ENCODE measurements at places on chromosomes 1 and 21.

GRCh38 chr1:47940779-47941178, 56.4 kb downstream of the TRABD2B start:
- peak; percentile 83 for DNase-seq

- no peak for DNase-seq
Measured at GRCh38 chr1:113255038-113255719, 135.1 kb upstream of the MAGI3 start.

GRCh38 chr1:22958556-22958955, 14.1 kb downstream of the LACTBL1 start:
- DNase-seq, result no peak

DNA sequence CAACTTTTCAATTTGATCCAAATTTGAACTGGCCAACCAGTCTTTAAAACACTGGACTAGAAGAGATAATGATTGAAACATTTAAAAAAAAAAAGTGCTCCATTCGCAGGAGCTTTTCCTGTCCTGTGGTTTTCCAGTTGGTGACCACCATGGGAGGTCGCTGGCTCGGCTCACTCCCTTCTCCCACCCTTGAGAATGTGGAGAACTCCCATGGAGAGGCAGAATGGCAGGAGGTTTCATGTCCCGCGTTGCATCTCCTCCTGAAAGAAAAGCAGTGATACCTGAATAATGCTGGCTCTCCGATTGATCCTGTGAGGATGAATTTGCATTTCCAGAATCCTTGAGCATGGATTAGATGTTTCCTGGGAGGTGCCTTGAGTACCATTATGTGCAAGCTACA, 16.5 kb upstream of the MPZL1 start:
- DNase-seq, result no peak

- DNase-seq, result no peak
Measured at GRCh38 chr1:235047331-235047871, 81.2 kb downstream of the TOMM20 start.

- no peak for DNase-seq
Measured at GRCh38 chr1:202376247-202376646, 27.7 kb downstream of the PPP1R12B start.

DNA sequence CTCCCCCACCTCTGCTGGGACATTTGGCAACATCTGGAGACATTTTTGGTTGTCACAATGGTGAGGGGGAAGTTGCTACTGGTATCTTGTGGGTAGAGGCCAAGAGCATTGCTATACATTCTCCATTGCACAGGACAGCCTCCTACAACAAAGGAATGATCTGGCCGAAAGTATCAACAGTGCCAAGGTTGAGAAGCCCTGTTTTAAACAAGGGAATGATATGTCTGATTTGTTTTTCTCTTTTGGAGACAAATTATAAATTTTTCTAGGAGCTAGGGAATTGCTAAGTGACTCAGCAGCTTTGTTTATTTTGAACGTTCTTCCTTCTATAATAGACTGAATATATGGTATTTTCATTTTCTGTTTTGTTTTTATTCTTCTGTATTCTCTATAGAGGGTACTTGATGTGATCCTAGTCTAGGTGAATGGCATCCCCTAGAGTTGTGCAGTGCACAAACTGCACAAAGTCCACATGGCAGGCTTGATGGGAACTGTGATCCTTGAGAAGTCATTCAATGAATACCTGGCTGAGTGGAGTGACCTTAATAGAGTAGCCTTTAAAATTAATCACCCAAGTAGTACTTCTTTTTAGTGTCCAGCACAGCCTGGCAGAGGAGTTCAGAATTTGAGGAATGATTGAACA, 288.6 kb upstream of the USP24 start:
- DNase-seq, result no peak

- DNase-seq, result peak; percentile 2
Measured at GRCh38 chr1:147389532-147390184, 147.2 kb downstream of the CHD1L start.

GRCh38 chr1:197982256-197982655, 65.1 kb downstream of the LHX9 start:
- DNase-seq, result no peak

- DNase-seq, result no peak
Measured at GRCh38 chr1:76723949-76724348, 143.3 kb upstream of the ST6GALNAC5 start.

DNA sequence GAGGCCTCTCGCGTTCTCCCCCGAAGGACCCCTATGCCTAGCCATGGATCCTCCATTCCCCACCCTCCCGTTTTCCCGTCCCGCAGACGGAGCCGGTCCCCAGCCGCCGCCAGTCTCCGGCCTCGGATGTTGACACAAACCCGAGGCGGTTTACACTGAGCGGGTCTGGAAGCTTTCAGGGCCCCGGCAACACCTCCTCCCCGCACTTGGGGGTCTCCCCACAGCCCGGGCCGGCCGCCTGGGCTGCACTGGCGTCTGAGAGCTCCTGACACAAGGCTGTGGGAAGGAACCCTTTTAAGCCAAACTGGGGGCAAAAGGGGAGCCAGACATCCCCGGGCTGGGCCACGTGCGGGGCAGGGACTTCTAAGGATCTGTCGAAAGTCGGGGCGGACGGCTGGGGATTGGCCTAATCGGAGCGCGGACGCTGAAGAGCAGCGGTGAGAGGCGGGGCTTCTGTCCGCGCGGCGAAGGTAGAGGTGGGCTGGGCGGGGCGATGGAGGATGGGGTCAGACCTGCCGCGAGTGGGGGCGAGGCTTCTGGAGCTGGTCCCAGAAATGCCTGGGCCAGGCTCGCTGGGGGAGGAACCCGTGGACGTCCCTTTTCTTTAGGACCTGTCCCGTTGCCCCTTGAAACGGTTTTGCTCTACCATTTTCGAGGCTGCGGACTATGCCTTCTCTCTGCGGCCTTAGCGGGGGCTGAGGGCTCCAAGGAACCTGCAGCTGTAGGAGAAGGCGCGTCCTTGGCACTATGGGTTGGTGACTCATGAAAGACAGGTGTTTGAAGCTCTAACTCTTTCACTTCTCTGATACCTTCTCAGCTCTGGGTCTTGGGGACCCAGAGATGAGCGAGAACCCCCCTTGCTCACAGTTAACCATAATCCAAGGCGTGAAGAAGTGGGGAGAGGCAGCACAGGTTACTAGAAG, 1.2 kb upstream of the HPCAL4 start:
- DNase-seq, result no peak

DNA sequence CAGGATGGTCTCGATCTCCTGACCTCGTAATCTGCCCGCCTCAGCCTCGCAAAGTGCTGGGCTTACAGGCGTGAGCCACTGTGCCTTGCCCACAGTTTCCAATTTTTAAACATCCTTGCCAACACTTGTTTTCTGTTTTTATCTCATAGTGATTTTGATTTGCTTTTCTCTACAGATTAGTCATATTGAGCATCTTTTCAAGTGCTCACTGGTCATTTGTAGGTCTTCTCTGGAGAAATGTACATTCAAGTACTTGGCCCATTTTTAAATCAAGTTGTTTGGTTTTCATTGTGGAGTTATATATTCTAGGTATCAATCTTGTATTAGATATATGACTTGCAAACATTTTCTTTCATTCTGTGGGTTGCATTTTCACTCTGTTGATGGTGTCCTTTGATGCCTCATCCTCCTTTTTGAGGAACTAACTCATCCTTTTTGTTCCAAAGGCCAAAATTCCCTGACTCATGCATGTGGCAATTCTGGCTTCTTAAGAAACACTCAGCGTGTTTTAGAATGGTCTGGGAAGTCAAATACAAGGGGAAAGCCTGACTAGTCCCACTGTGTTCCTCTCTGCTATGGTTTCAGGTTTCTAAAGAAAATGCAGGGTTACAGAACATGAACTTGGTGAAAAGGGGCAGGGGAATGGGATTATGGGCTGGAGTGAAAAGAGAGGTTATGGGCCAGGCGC, 37.3 kb downstream of the PTAFR start:
- no peak for DNase-seq

- DNase-seq, result no peak
Measured at GRCh38 chr1:178266619-178267066, 172.7 kb downstream of the RASAL2 start.

- peak; percentile 98 for DNase-seq
Measured at GRCh38 chr1:53511933-53512806, 53.0 kb downstream of the DMRTB1 start.

- DNase-seq, result no peak
Measured at GRCh38 chr1:223390618-223391017, 2.6 kb upstream of the CCDC185 start.

GRCh38 chr1:3454811-3455618, 550 bp downstream of the ARHGEF16 start:
- no peak for DNase-seq

DNA sequence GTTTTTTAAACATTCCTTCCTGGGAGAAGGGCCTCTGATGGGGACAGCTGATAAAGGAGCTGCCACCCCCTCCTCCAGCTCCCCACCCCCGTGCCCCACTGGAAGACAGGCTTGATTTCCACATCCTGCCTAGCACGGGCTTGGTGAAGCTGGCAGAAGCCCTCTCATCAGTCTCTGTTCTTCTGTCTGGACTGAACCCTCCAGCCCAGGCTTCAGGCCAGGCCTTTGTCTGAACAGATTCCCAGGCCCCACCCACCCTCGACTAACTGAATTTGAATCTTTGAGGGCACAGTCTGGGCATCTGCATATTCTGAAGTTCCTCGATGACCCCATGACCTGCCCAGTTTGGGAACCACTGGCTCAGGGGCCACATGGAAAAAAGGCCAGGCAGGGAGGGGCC, 75.3 kb downstream of the CD58 start:
- no peak for DNase-seq

DNA sequence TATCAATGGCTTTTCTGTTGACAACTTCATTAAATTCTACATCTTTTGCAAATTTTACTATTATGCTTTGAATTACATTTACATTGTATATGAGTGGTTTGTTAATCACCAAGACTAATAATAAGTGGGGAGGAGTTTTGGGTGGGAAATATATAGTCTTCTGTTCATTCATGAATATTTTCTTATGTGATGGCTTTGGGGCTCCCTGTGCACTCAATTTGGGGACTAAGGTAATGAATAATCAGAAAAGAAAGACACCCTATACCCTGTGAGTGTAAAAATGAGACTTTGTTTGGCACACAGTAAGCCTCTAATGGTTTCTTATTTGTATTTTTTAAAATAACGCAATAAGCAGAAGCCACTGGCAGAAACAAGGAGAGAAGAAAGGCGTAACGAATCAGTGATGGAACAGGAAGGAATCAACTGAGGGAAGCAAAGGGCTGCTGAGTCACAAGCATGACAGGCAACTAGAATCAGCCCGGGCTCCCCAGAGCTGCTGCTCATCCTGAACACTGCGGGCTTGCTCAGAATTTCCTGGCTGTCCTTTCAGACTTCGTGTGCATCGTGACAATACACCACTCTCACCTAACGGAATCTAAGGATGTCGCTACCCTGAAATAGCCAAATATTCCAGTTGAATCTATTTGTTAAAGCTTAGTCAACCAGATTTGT, 20.8 kb upstream of the RGS2 start:
- no peak for DNase-seq

Measured in NCI-H2029 treated with DMSO at 0.1 percent for 48 hours (cell line).